ENCODE measurements at places on chromosomes 13 and 19. TPM values are rescaled to one million over a fixed set of nuclear protein-coding genes. Genes with fewer than 3 reads are reported as not detected.

GRCh38 chr13:113627136-113627535 lies 30.9 kb downstream of the ATP4B start:
- peak overlapping the region; percentile 44 for H3K27ac ChIP-seq
- H3K36me3 ChIP-seq, result peaks cover 5% of the 10 kb centered on the region
- peak overlapping the region; percentile 23 for H3K4me3 ChIP-seq
- H3K4me1 ChIP-seq, result peaks cover 6% of the 10 kb centered on the region
- no peaks in the 10 kb centered on the region for H3K27me3 ChIP-seq

DNA sequence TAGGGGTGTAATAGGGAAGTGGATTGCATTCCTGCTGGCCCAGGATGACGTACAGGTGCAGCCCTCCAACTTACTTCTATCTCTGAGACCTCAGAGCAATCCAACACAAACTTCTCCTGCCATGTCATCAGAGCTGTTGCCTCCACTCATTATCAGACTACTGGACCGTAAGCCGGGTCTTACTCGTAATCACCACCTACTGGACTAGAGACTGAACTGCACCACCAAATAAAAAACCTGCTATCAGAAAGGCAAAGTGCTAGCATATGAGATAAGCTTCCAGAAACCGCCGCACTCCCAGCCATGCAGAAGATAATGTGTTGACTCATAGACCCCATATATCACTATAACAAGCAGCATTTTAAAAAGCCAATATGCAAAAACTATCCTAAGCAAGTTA lies 102.0 kb downstream of the SLITRK1 start:
- peaks cover 4% of the 10 kb centered on the region for H3K36me3 ChIP-seq
- no peak overlapping the region for H3K4me3 ChIP-seq

GRCh38 chr19:20102097-20102496 lies 24.3 kb downstream of the ZNF90 start:
- no peaks in the 10 kb centered on the region for H3K27me3 ChIP-seq
- no peaks in the 10 kb centered on the region for H3K4me1 ChIP-seq
- no peak overlapping the region for H3K27ac ChIP-seq
- no peak for DNase-seq
- peaks cover 34% of the 10 kb centered on the region for H3K36me3 ChIP-seq

The POSTN gene
- not detected for total RNA-seq

DNA sequence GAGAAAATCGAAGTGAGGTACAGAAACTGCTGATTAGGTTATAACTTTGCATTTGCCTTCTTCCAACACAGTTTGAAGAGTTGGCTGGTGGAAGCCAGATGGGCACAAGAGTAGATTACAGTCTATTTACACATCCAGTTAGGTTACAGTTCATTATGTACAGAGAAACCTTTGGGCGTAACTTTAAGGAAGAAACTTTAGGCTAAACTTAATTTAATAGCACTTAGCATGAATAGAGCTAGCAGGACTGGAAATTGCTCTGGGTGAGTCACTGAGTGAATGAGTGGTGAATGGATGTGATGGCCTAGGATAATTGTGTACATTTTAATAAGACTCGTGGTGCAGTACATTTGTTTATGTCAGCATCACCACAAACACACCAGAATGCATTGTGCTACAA lies 62.9 kb upstream of the KLHL1 start:
- peaks cover 5% of the 10 kb centered on the region for H3K36me3 ChIP-seq
- no peak overlapping the region for H3K27ac ChIP-seq
- no peaks in the 10 kb centered on the region for H3K4me1 ChIP-seq
- DNase-seq, result no peak
- no peaks in the 10 kb centered on the region for H3K27me3 ChIP-seq

- no peak overlapping the region for H3K4me3 ChIP-seq
- no peaks in the 10 kb centered on the region for H3K27me3 ChIP-seq
Observed at GRCh38 chr19:17321655-17322489, 12.5 kb downstream of the DDA1 start.

The BRME1 gene
- total RNA-seq, result 4.0 TPM

- no peak overlapping the region for H3K4me3 ChIP-seq
- H3K27ac ChIP-seq, result no peak overlapping the region
- H3K27me3 ChIP-seq, result peaks cover under 1% of the 10 kb centered on the region
- DNase-seq, result no peak
- H3K4me1 ChIP-seq, result peaks cover 4% of the 10 kb centered on the region
Observed at GRCh38 chr13:23679220-23679619, 109.0 kb downstream of the TNFRSF19 start.

The ZNF526 gene
- total RNA-seq, result 23.7 TPM

GRCh38 chr13:98272549-98272948 lies 95.5 kb upstream of the RNF113B start:
- peaks cover 8% of the 10 kb centered on the region for H3K27me3 ChIP-seq
- DNase-seq, result no peak
- no peak overlapping the region for H3K4me3 ChIP-seq
- H3K4me1 ChIP-seq, result no peaks in the 10 kb centered on the region
- H3K27ac ChIP-seq, result no peak overlapping the region

The CD37 gene
- total RNA-seq, result 122 TPM

DNA sequence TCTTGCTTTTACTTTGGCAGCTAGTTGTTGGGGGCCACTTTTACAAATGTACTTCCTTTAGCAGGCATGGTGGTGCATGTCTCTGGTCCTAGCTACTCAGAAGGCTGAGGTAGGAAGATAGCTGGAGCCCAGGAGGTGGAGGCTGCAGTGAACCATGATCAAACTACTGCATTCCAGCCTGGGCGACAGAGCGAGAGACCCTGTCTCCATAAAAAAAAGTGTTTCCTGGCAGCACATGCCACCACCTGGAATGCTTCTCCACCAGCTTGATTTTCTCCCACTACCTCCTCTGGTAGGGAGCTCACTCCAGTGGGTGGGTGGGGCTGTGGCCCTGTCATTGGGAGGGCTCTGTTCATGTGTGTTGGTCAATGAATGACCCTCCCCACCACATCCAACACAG lies 12.5 kb downstream of the FZR1 start:
- H3K36me3 ChIP-seq, result no peaks in the 10 kb centered on the region
- no peak for DNase-seq
- H3K4me3 ChIP-seq, result no peak overlapping the region
- H3K27ac ChIP-seq, result no peak overlapping the region
- peaks cover 23% of the 10 kb centered on the region for H3K4me1 ChIP-seq
- H3K27me3 ChIP-seq, result no peaks in the 10 kb centered on the region

- peaks cover under 1% of the 10 kb centered on the region for H3K27me3 ChIP-seq
- peaks cover 37% of the 10 kb centered on the region for H3K4me1 ChIP-seq
- DNase-seq, result no peak
- no peaks in the 10 kb centered on the region for H3K36me3 ChIP-seq
- H3K27ac ChIP-seq, result peak overlapping the region; percentile 95
- peak overlapping the region; percentile 90 for H3K4me3 ChIP-seq
Observed at GRCh38 chr19:7902796-7903243, 857 bp upstream of the MAP2K7 start.

The ANKRD27 gene
- 47.3 TPM for total RNA-seq

- H3K27ac ChIP-seq, result no peak overlapping the region
- H3K27me3 ChIP-seq, result no peaks in the 10 kb centered on the region
- peaks cover 12% of the 10 kb centered on the region for H3K36me3 ChIP-seq
- no peak overlapping the region for H3K4me3 ChIP-seq
- peaks cover 8% of the 10 kb centered on the region for H3K4me1 ChIP-seq
- no peak for DNase-seq
Observed at GRCh38 chr13:98917116-98917515, 60.7 kb downstream of the DOCK9 start.

The ACP7 gene
- not detected for total RNA-seq

The ACP5 gene
- 3.0 TPM for total RNA-seq

- no peak for DNase-seq
- peaks cover 3% of the 10 kb centered on the region for H3K4me1 ChIP-seq
- no peak overlapping the region for H3K4me3 ChIP-seq
- no peaks in the 10 kb centered on the region for H3K36me3 ChIP-seq
- no peak overlapping the region for H3K27ac ChIP-seq
Observed at GRCh38 chr19:55697698-55698097, 22.7 kb downstream of the EPN1 start.

The LGALS4 gene
- total RNA-seq, result 1.7 TPM

- H3K27me3 ChIP-seq, result no peaks in the 10 kb centered on the region
- peak overlapping the region; percentile 80 for H3K4me3 ChIP-seq
- no peak for DNase-seq
- peak overlapping the region; percentile 96 for H3K27ac ChIP-seq
- H3K36me3 ChIP-seq, result no peaks in the 10 kb centered on the region
Observed at GRCh38 chr19:19489804-19490204, 25.5 kb downstream of the TSSK6 start.

DNA sequence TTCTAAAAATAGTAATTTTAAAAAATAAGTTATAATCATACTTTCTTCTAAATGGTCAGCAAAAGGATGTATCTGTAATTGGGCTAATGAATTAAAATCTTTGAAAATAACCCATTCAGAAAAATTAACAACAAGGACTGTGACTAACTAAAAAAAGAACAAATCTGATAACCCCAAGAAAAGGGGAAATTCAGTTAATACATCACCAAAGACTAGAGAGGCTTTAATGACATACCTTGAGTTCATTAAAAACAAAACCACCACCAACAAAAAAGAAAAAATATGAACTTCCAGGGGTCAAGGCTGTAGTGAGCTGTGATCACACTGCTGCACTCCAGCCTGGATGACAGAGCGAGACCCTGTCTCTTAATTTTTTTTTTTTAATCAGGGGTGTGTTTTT lies 121.8 kb downstream of the TBC1D4 start:
- H3K27ac ChIP-seq, result no peak overlapping the region
- no peak for DNase-seq
- H3K36me3 ChIP-seq, result no peaks in the 10 kb centered on the region
- no peak overlapping the region for H3K4me3 ChIP-seq

The VASP gene
- total RNA-seq, result 447 TPM

Measured in natural killer cell treated with Interleukin-12 subunit alpha and Interleukin-12 subunit beta and Interleukin-15 and Interleukin-18, amount 100 ng/mL, for 72 hours (primary cell).